ENCODE measurements at places on chromosomes 16 and 17.
A peak's percentile ranks its signal among the peaks of the same experiment; 100 is the strongest.

GRCh38 chr17:7444682-7445618 lies at the start of gene CHRNB1:
CHRNB1 (plus strand) TSS chr17:7445061; CDS start chr17:7445128, 67 bp downstream.
- DNase-seq, result no peak

DNA sequence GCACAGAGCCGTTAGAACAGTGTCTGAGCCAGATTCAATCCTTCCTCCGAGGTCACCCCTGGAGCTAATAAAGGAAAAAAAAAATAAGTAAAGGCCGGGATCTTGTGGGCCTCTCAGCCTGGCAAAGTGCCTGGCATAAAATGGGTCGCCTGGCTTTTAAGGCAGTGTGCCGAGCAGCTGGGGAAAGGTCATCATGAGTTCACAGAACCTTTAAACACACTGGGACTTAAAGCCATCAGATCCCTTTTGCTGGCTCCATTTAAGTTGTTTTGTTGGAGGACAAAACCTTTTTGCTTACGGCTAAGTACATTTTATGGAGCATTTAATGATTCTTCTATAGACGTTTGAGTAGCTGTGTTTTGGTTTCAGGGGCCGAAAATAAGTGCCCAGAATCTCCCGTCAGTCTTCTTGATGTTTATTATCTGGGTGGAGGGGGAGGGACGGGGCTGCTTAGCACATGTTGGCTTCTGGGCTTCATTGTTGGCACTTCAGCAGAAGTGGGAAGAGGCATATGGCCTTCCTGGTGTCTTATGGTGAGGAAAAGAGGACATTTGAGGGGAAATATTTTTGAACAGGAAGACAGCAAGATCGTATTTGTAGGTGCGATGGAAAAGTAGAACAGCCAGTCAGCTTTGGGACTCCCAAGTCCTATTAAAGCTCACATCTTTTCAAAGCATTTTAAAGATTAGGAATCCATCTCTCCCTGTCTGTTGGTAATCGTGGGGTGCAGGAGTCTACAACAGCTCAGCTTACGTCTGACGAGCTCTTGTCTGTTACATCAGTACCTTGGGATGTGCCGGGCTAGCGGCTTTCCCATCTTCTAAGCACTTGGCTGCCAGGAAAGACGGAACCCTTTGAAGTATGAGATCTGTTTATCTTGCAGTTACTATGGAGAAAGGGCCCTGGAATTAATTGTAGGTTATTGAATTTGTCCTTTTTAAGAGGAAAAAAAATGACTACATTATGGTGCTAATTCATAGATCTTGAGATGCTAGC lies 31.1 kb downstream of the RBFOX1 start:
- DNase-seq, result no peak

GRCh38 chr16:17345043-17345442 lies 125.7 kb downstream of the XYLT1 start:
- no peak for DNase-seq

DNA sequence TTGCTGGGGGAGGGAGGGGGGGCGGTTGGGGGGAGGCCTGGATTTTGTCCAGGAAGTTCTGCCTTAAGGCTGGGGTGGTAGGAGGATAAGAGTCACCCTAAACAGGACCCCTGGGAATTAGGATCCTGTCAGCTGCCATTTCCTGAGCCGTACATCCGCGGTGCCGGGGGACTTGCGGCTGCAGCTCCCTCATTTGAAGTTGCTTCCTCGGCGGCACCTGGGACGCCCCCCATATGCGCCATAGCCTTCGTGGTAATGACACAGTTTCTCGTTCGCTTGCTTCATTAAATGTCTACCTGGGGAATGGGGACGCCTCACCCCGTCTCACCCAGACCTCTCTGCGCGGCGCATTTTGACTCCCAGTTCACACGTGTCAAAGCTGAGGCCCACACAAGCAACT lies 55.1 kb upstream of the PABPN1L start:
- no peak for DNase-seq

GRCh38 chr17:83099570-83100181 lies 20.3 kb downstream of the METRNL start:
- no peak for DNase-seq

GRCh38 chr16:84031556-84031955 lies 11.0 kb downstream of the SLC38A8 start:
- no peak for DNase-seq

- peak; percentile 2 for DNase-seq
Measured at GRCh38 chr16:82639666-82640336, 13.0 kb downstream of the CDH13 start.

- DNase-seq, result no peak
Measured at GRCh38 chr17:42429726-42430447, 6.8 kb upstream of the CAVIN1 start.

- DNase-seq, result no peak
Measured at GRCh38 chr17:42553161-42553818, 567 bp downstream of the HSD17B1 start.

Measured in NCI-H526 treated with DMSO at 0.1 percent for 48 hours (cell line).